Ureter (tissue), 1 donor: ENCODE measurements at places on chromosomes 12 and 14. TPM values are rescaled to one million over a fixed set of nuclear protein-coding genes. Genes with fewer than 3 reads are reported as not detected.

- DNase-seq = no peak
Observed at GRCh38 chr12:25502596-25502995, 50.5 kb downstream of the LMNTD1 start.

- DNase-seq = no peak
Observed at GRCh38 chr14:39228509-39229221, 5.0 kb upstream of the MIA2 start.

DNA sequence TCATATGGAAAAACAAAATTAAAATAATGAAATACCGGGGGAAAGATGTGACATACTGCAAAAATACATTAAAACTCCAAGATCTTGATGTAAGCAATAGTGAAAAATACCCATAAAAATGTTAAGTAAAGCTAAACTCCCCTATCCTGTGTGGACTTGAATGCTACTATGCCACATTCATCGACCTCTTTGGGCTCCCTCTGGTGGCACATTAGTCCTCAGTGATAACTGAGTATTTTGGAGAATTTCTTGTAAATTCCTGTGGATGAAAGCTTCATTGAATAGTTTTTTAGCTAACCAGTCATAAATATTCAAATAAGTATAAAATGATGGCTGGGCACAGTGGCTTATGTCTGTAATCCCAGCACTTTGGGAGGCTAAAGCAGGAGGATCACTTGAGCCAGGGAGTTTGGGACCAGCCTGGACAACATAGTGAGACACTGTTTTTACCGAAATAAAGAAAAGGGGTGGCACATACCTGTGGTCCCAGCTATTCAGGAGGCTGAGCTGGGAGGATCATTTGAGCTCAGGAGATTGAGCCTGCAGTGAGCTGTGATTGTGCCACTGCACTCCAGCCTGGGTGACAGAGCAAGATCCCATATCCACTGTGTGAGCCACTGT is 42.4 kb upstream of the SGPP1 start:
- no peak for DNase-seq

DNA sequence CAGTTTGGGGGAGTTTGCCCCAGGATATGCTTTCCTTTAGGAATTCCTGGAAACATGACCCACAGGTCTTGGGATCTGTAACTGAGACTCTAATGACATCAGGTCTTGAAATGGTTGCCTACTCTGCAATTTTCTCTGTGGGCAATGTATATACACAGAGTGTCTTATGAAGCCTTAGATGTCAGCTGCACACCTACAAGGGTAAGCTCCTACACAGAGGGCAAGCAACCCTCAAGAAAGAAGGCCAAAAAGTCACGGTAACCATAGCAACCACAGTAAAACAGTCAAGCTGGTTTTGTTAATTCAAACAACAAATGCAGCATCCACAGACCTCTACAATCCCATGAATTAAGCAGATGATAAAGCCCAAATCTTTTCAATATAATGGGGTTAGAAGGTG is 293.0 kb downstream of the SSPN start:
- no peak for DNase-seq

DNA sequence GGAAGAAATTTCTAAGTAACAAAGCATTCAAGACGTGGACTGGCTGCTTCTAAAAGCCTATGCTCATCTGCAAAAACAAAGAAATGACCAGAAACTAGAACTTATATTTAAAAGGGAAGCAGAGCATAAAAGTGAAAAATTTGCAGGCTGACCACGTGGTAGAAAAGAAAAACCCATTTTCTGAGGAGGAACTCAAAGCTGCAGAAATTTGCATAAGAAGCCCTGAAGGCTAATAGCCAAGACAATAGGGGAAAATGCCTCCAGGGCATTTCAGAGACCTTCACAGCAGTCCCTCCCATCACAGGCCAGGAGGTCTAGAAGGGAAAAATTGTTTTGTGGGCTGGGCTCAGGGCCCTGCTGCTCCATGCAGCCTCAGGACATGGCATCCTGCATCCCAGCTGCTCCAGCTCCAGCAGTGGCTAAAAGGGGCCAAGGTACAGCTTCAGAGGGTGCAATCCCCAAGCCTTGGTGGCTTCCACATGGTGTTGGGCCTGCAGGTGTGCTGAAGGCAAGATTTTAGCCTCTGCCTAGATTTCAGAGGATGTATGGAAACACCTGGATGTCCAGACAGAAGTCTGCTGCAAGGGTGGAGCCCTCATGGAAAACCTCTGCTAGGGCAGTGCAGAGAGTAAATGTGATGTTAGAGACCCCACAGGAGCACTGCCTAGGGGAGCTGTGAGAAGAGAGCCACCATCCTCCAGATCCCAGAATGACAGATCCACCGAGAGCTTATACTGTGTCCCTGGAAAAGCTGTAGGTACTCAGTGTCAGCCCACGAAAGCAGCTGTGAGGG is 55.5 kb downstream of the CHGA start:
- no peak for DNase-seq

The VWF gene
- 173 TPM for total RNA-seq

DNA sequence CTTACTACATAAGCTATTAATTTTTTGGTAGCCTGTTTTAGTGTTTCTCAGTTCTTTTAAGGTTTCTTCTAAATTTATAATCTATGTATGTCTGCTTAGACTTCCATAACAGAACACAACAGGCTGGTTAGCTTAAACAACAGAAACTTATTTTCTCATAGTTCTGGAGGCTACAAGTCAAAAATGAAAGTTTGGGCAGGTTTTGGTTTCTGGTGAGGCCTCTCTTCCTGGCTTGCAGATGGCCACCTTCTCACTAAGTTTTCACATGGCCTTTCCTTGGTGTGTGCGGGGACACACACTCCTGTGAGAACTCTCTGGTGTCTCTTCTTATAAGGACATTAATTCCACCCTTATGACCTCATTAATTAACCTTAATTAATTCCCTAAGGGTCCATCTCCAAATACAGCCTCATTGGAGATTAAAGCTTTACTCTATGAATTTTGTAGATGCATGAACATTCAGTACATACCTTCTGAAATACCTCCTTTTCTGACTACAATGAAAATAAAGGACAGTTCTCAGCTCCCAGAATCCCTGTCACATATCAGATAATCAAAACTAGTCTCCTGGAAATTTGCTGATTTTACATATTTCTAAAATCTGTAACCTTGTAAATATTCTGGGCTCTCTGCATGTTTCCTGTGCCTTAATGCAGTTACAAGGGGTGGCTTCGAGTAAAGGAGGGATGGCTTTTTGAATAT is 23.2 kb upstream of the BMAL2 start:
- DNase-seq = no peak

- DNase-seq = no peak
Observed at GRCh38 chr14:69501423-69501838, 16.9 kb downstream of the PLEKHD1 start.

The KRT6A gene
- total RNA-seq = 28.7 TPM

DNA sequence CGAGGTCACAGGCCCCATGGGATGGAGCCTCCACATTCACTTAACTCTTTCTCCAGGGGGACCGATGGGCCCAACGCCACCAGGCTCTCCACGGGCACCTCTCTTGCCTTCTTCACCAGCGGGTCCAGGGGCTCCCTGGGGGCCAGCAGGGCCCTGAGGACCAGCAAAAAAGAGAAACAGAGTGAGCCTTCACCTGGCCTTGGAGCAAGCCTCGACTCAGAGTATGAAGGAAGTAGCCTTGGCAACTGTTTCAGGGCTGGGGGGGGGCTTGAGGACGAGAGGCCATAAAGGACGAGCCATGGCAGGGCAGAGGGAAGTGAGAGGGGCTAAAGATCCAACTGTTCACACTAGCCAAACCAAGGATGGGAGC is 18.0 kb downstream of the COL2A1 start:
- no peak for DNase-seq

GRCh38 chr12:107660235-107660634 is 25.4 kb upstream of the PWP1 start:
- DNase-seq = no peak

DNA sequence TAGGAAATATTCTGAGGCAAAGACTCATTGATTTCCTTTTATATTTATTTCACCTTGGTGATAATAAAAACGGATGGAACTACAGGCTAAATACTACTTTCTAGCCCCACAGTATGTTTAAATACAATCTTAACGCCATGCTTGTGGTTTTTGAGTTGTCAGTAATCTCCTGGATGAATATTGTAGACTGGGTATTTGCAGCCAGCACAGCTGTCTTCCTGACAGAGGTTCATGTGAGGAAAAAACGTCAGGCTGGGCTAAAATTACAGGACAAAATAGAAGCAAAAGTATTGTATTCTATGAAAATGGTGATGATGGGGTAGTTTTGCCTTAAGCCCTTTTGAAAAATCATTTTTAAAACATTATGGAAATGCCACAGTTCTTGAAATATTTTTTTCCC is 140.9 kb downstream of the CCDC91 start:
- no peak for DNase-seq

The PRH1 gene
- total RNA-seq = 47.6 TPM

GRCh38 chr12:67161322-67161918 is 107.7 kb upstream of the CAND1 start:
- DNase-seq = no peak

GRCh38 chr12:131385313-131386166 is 325.4 kb upstream of the SFSWAP start:
- no peak for DNase-seq

DNA sequence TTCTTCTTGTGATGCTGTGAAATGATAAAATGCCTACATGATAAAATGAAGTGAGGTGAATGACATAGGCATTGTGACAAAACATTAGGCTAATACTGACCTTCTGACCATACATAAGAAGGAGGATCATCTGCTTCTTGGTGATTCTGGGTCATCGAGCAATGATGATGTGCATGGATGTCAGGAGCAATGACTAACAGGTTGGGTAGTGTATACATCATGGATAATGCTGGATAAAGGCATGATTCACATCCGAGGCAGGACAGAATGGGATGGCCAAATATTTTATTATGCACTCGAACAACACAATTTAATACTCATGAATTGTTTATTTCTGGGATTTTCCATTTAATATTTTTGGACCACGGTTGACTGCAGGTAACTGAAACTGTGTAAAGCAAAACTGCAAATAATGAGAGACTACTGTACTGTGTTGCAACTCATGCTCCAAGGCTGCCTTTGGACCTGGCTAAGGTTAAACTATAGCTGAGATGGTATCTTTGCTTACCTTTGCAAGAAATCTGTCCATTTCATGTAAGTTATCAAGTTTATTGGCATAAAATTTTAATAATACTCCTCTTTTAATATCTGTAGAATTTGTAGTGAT is 7.6 kb upstream of the SLC25A21 start:
- no peak for DNase-seq

DNA sequence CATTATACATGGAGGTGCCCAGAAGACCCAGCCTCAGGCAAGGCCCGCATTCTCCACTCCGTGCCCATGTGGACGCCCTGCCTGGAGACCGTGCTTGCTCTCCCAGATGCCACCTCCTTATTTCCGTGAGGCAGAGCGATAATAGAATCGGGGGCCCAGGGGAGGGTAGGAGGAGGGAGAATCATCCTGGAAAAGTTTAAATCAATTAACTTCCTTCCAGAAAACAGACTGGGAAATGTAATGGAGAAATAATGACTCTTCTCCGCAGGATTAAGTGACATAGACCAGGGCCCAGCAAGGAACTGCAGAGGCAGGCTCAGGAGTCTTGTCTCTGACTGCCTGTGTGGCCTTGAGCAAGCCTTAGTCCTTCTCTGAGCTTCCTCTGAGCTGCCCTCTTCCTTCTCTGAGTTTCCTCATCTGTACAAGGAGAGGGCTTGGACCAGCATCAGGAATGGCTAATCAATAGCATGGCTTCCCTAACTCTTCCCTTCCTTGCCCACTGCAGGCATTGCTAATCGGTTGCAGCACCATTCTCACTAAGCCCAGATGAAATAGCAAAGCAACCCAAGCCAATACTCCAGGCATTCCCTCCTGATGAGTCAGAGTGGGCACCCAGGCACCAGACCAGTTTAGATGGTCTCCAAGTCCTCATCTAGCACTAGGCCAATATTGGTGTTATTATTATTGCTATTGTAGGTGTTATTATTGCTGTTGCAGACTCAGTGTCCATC is 11.3 kb upstream of the FAM222A start:
- no peak for DNase-seq

- DNase-seq = no peak
Observed at GRCh38 chr14:96844857-96845570, 47.8 kb downstream of the VRK1 start.

GRCh38 chr12:67632005-67632404 is 16.5 kb upstream of the DYRK2 start:
- no peak for DNase-seq

DNA sequence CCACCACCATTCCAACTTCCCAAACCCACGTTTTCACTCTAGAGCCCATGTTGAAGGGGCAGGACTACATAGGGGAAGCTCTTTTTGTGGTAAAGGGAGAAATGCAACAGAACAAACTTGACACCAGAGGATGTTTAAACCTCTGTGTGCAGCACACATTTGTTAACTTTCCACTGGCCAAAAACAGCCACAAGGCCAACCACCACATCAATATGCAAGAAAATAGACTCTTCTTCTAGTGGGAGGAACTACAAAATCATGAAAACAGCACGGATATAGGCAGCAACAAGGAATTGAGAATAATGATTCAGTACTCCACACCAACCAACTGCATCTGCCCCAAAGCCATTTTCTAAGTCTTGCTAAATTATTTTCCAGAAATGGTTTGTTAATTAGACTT is 66.3 kb upstream of the CEP83 start:
- DNase-seq = no peak

DNA sequence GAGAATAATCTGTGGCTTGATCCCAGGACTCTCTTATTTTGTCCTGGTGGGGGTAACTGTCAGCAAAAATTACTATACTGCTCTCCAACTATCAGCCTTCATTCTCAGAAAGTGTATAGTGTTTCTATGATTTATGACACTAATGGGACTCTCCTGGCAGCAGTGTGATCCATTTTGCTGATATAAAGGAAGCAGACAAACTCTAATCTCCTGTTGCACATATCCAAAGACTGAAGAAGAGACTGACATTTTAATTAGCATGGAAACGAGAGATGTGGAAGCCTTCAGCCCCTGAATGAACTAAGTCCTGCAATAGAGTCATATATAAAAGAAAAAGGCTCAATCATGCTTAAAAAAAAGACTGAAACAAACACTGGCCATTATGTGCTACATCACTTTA is 127.8 kb upstream of the SSTR1 start:
- no peak for DNase-seq

DNA sequence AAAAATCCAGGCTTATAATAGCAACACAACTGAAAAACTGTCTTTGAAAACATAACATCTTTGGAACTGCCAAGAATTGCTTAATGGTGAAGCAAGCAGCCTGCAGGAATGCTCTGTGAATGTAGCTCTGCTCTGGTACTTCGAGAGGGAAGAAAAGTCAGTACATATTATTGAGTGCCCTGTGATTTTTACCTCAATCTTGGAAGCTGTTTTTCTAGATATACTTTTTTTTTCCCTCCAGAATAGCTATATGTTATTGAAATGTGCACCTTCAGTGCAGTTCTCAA is 508.1 kb downstream of the PCNX1 start:
- DNase-seq = no peak

- no peak for DNase-seq
Observed at GRCh38 chr12:77619425-77619824, 211.3 kb upstream of the NAV3 start.
